Activated T-helper 1 cell treated with anti-CD3 and anti-CD28 coated beads, Interleukin-2, amount 50 U/mL, for 16 hours (primary cell): ENCODE measurements at places on chromosomes 1 and 21.

DNA sequence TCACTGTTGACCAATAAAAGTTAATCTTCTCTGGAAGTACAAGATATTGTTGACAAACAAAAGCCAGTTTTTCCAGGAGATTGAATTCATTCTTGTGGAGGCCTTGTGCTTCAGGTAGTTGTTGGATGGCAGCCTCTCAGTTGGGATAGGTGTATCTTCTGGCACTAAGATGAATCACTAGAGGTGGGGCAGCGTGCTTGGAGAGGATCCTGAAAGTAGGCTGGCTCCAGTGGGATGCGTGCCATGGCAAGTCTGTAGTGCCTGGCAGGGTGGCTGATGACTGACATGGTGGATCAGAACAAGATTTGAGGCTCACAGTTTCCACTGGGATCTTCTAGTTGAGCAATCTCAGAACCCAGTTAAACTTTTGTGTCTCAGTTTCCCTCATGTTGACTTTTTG is 2.4 kb downstream of the VPS13D start:
- no peak for DNase-seq

GRCh38 chr1:215529571-215529970 is 37.5 kb upstream of the KCTD3 start:
- no peak for DNase-seq

- DNase-seq = no peak
Measured at GRCh38 chr1:112675728-112676381, 1.4 kb downstream of the MOV10 start.

DNA sequence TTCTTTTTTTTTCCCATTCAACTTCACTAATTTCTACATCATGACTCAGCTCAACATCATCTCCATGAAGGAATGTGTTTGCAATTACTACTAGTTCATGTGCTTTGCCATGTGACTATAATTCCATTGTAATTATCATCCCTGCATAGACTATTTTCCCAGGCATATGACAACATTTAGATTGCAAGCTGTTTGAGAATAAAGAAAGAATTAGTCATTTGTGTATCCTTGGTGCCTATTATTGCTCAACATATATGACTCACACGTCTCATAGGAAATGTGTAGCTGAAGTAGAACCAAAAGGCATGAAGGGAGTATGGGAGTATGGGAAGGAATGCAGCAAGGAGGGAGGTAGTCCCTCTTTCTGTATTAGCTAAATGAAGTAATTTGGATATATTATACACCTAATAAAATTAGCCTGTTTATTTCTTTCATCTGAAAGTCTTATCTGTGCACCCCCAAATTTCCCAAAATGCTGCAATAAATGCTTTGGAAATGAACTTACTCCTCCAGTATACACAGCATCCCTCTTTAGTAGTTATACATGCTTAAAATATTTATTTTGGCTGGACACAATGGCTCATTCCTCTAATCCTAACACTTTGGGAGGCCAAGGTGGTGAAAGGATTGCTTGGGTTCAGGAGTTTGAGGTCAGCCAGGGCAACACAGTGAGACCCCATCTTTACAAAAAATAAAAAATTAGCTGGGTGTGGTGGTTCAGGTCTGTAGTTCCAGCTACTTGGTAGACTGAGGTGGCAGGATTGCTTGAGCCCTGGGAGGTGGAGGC is 316.9 kb upstream of the ADGRL4 start:
- DNase-seq = no peak

DNA sequence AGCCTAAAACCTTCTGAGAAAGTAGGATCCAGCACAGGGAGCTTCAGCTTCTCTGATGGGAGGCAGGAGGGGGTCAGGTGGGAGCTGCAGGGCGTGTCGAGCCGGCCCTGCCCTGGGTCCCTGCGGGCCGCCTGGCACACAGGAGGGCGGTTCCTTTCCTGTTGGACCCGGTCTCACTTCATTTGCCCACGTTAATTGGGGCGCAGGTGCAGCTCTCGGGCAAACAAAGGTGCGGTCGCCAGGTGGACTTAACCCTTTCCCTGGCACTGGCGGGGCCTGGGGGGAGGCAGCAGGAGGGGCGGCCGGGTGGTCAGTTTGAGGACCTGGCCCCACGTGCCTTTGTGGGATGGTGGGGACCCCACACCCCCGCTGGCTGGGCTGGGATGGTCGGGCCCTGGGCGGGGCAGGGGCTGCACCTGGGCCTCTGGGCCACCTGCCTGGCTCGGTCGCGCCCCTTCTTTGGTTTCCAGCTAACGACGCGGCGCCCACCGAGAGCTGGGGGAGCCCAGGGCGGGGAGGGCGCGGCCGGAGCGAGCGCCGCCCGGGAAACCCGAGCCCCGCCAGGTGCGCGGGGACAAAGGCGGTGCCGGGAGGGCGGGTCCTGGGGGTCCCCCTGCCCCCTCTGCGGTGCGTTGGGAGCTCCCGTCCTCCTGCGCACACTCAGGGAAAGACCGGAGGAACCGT is 20.8 kb upstream of the C1orf159 start:
- no peak for DNase-seq

DNA sequence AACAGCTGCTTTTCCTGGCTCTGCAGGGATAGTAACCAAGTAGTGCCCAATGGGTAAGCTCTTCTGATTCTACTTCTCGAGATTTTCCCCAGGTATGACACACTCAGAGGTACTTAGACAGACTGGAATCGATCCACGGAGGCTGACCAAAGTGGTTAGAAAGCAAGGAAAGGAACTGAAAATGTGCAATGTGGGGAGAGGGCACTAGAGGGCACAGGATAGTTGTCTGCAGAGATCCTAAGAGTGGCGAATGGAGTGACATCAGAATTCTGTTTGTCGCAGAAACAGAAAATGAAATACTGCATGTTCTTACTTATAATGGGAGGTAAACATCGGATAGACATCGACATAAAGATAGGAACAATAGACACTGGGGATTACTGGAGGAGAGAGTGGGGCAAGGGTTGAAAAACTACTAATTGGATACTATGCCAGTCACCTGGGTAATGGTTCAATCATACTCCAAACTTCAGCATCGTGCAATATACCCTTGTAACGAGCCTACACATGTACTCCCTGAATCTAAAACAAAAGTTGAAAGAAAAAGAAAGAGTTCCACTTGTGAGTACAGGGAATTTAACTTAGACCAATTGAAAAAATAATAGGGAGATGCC is 23.3 kb downstream of the CYP2J2 start:
- DNase-seq = no peak

GRCh38 chr1:23594927-23595353 is 35.6 kb upstream of the ID3 start:
- DNase-seq = no peak

- no peak for DNase-seq
Measured at GRCh38 chr1:157469752-157470675, 82.3 kb downstream of the FCRL5 start.

DNA sequence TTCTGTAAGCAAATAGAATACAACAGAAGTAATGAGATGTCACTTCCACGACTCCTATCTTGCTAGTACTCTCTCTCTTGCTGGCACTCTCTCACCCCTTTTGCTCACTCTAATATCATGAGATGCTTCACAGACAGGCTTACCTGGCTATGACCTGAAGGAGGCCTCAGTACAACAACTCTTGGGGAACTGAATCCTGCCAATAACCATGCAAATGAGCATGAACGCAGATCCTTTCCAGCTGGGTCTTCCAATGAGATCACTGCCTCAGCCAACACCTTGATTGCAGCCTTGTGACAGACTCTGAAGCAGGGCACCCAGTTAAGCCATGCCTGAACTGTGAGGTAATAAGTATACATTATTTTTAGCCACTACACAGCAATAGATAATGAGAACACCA is 53.1 kb upstream of the ADAR start:
- DNase-seq = no peak

DNA sequence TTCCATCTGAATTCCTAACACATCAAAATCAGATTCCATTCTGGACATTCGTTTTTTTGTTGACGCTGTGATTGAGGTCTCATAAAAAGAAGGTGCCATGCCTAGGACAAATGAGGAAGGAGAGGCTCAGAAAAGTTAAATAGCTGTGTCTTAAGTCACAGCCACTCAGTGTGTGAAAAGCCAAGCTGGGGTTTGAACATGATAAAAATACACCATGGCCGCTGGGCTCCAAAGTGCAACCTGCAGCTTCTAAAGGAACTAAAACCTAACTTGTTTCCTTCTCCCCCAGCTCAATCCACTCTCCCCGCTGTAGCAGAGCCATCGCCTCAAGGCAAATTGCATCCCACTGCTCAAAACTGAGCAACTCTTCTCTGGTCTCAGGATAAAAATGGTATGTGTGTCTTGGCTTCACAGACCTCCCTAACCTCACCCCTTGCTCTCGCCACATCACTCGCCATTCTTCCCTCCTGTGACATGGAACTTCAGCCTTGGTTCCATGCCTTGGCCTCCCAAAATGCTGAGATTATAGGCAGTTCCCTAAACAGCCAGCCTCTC is 22.1 kb upstream of the FAM20B start:
- no peak for DNase-seq

GRCh38 chr21:24163539-24163938 is 1443.7 kb downstream of the MRPL39 start:
- DNase-seq = no peak

GRCh38 chr1:114131526-114132220 is 22.0 kb downstream of the SYT6 start:
- DNase-seq = no peak

DNA sequence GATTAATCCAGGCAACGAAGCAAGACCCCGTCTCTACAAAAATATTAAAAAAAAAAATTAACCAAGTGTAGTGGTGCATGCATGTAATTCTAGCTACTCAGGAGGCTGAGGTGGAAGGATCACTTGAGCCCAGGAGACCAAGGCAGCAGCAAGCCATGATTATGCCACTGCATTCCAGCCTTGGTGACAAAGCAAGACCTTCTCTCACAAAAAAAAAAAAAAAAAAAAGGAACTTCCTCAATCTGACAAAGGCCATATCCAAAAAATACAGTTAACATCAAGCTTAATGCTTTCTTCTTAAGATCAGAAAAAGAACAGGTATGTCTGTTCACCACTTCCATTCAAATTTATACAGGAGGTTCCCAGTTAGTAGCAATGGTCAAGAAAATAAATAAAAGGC is 54.4 kb downstream of the EVI5 start:
- DNase-seq = no peak

DNA sequence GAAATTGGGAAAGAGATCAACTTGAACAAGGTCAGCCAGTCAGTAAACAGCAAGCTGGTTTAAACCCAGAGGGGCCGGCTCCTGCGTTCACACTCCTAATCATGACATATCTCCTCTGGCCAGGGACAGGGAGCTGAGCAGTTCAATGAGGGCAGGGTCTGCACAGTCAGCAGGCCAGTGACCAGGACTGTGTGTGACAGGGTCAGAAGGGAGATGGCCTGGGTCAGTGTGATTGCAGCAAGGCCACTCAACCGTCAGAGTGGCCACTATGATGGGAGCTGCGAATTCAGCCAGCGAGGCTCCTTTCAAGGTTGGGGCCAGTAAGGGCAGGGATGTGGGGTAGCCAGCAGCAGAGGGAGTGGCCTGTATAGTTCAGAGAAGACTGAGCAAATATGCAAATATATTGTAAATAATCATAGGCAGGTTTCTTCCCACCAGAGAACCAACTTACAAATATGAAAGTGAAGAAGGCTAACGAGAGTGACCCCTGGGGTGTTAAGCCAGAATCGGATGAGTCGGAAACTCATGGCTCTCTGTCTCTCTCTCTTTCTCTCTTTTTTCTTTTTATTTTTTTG is 20.0 kb downstream of the NOL9 start:
- no peak for DNase-seq

DNA sequence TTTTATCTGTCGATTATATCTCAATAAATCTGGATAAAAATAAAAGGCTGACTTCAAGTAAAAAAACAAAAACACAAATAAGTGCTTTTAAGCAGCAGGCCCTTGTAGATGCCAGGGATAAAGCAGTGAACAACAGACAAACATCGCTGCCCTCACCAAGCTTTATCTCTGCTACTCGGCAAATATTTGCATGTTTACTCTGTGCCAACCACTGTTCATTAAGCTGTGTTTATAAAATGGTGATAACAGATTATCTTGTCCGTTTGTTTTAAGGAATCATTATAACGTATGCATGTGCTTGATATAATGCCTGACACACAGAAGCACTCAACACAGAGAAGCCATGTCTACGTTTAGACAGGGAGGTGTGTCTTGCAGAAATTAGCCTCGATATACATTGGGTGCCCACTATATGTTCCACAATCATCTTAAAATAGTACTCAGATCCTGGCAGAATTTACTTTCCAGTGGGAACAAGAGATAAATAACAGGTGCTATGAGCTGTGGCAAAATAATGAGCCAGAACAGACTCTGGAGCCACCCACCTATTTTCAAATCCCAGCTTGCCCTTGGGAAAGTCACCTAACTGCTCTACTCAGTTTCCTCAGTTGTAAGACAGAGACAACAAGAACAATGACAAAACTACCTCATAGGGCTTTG is 47.2 kb downstream of the TRIT1 start:
- no peak for DNase-seq

GRCh38 chr1:172394141-172394751 is 26.2 kb upstream of the C1orf105 start:
- DNase-seq = peak; percentile 23

GRCh38 chr21:14602382-14602958 is 56.4 kb upstream of the SAMSN1 start:
- DNase-seq = no peak

DNA sequence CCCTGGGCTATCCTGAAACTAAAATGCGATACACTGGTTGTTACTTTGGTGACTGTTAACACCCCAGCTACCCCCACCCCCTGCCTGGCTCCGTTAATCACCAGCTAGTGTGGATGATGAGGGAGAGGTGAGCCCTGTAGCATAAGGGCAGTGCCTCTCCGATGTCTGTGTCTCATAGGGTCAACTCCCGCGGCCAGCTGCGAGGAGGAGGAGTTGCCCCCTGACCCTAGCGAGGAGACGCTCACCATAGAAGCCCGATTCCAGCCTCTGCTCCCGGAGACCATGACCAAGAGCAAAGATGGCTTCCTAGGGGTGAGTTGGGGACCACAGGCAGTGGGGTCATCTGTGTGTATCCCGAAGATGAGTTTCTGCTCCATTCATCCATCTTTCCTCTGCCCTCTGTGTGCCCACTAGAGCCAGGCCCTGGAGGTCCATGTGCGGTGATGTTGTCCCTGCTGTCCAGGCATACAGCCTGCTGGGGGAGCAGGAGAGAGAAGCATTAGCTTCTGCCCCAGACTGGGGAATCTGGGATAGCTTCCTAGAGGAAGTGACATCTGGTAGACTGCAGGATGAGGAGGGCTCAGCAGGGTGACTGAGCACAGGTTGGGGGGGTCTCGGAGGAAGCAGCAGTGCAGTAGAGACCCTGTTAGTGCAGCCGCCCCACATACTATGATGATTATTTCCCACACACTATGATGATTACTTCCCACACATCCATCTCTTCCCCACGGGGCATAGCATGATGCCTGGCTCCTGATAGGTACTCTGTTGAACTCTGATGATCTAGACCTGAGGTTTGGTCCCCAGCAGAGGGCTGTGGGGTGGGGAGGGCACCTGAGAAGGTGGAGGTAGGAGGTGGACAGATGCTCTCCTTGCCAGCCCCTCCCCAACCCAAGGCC is 5.2 kb downstream of the SELENON start:
- DNase-seq = no peak
